Activated T-helper 1 cell treated with anti-CD3 and anti-CD28 coated beads, Interleukin-12 subunit alpha, Interleukin-12 subunit beta, Interleukin-2, Interleukin-4 antibody, amounts not matched to agents 30 ng/mL and 10 ng/mL and 1 ng/mL, durations not matched to agents 14 hours and 24 hours and 36 hours (primary cell): ENCODE measurements at places on chromosomes 5 and 9. TPM values are rescaled to one million over a fixed set of nuclear protein-coding genes. Genes with fewer than 3 reads are reported as not detected.

DNA sequence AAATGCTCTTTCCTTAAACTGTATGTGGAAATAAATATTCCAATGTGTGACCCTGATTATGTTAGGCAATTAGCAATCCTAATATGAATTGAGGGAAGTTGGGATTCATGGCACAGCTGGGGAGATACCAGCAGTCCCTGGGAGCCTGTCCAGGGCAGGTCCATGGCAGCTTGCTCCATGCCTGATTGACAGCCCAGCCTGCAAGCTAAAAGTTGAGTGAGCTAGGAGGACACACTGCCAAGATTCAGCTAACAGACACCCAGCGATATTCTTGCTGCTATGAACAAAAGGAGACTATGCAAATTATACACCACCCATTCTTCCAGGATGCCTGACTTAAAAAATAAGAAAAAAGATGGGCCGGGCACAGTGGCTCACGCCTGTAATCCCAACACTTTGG is 6.2 kb downstream of the TGFBI start:
- no peak for DNase-seq

DNA sequence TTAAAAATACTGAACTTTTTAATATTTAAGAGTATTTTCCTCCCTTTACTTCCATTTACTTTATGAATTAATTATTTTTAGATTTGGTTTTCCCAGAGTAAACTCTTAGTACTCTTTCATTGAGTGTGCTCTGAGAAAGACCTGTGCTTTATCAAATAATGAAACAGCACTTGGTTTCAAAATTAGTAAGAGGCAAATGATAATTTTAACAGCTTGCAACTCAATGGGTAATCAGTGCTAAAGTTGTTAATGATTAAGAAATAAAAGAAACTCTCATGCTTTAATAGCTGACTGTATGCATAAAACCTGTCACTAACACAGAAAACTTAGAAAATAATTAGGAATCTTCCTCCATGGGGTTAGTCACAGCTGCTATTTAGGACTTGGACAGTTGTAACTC is 244.4 kb downstream of the RFX3 start:
- DNase-seq, result no peak

GRCh38 chr5:36908544-36909260 is 32.1 kb downstream of the NIPBL start:
- no peak for DNase-seq

GRCh38 chr9:75087289-75087823 is 599 bp downstream of the NMRK1 start:
- DNase-seq, result peak; percentile 34

- DNase-seq, result no peak
These were observed 528.8 kb downstream of the CSNK1G3 start for GRCh38 chr5:124040799-124041198.

GRCh38 chr9:135321580-135321979 is 158.0 kb upstream of the PPP1R26 start:
- no peak for DNase-seq

- peak; percentile 46 for DNase-seq
These were observed 233.9 kb upstream of the RPS23 start for GRCh38 chr5:82512025-82512424.

DNA sequence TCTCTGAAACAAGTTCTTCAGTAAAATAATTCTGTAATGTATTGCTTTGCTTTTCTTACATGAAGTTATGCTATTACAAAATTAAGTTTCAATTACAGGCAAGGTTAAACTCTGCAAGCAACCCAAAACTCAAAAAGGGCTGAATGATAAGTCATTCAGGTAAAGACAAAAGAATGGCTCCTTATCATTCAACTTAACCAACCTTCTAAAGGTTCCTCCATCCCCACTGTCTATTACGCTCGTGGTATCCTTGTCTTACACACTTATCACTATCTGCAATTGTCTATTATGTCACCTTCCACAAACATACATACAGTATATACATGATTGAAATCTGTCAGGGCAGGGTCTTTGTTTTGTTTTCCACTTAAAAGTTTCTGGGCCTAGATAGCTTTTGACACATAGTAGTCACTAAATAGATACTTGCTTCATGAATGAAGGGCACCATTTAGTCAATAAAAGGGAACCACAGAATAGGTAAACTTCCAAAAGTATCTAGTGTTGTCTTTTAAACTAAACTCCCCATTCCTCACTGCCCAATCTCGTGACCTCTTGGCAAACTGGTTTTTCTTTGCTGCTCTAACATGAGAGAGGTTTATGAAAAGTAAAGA is 6.9 kb downstream of the RPL37 start:
- DNase-seq, result no peak

- DNase-seq, result no peak
These were observed 155.3 kb upstream of the NFIL3 start for GRCh38 chr9:91578911-91579310.

CEP120 gene
- total RNA-seq, result 29.8 and 32.5 TPM in 2 replicates

SHISAL2B gene
- not detected in 2 replicates for total RNA-seq

TNC gene
- total RNA-seq, result 0.60 and 0.61 TPM in 2 replicates

SPATA31D4 gene
- total RNA-seq, result not detected in 2 replicates

CCL21 gene
- total RNA-seq, result not detected in 2 replicates
